Germinal center (tissue), 1 donor: ENCODE measurements at places on chromosomes 12 and 14.

DNA sequence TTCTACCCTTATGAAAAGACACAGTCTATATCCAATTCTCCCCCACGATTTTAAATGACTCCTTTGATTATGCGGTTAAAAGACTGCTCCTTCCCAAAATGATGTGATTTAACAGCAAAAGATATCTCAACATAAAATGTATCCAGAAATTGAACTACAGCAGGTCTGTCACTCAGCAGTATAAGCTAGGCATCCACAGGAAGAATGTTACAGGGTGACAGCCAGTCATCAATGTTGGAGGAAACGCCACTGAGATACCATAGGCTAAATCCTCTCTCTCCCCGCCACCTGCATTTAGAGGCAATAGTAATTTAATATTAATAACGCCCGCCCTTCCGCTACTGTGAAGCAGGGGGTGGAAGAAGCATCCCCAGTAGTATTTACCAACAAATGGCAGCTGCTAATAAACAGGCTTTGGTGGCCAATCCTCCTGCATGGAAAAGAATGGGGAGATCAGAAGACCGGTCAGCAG is 613 bp downstream of the RECQL start:
- no peak for DNase-seq

DNA sequence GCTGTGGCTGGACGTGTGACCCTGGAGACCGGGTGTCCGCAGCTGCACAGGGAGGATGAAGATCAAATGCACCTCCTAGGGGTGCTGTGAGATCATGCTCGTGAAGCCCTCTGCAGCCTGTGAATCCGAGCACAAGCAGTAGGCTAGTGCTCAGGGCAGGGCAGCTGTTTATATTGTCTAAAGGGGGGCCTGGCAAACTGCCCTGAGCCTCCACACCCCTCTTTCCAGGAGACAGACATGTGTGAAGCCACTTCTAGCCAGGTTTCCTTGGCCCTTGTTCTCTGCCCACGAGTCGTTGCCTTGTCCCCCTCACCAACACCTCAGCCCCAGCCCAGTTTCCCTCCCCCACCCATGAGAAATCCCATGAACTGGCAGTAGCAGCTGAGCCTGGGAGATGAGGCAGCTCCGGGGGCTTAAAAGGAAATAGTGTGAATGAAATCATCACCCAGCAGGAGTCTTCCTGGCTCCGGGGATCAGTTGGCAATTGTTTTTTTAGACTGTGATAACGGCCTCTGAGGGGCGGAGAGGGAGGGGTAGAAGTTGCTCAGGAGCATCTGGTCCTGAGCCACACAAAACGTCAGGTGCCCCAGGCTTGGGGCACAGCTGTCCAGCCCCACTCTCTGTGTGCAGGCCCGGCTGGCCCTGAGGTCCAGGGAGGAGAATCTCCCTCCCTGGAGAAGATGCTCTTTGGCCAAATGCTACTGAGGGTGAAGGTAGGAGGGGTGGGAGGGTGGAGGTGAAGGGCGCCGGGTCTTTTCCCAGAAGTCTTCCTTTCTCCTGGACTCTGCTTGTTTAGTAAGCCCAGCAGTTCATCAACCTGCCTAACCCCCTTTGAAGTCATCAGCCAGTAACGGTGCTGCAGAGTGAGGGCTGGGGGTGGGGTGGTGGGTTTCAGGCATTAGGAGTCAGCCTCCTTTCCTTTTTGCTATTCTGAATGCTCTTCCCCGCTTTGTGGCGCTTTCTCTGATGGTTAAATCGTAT is 4.0 kb downstream of the FGF6 start:
- DNase-seq, result no peak

DNA sequence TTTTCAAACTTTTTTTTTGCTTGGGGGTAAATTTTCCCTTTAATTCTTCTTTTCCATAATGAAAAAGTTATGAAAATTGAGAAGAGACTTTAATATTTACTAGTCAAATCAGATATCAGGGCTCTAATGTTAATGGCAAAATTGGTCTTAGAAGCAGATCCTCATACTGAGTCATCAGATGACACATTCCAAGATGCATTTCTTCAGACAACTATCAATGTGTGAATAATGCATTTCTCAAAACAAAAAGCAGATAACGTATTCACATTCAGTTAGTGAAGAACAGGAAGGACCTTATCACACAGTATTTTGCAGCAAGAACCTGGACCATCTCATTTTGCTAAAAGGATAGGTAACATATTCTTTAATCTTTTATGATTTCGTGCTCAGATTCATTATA is 130.7 kb downstream of the GPHN start:
- no peak for DNase-seq

DNA sequence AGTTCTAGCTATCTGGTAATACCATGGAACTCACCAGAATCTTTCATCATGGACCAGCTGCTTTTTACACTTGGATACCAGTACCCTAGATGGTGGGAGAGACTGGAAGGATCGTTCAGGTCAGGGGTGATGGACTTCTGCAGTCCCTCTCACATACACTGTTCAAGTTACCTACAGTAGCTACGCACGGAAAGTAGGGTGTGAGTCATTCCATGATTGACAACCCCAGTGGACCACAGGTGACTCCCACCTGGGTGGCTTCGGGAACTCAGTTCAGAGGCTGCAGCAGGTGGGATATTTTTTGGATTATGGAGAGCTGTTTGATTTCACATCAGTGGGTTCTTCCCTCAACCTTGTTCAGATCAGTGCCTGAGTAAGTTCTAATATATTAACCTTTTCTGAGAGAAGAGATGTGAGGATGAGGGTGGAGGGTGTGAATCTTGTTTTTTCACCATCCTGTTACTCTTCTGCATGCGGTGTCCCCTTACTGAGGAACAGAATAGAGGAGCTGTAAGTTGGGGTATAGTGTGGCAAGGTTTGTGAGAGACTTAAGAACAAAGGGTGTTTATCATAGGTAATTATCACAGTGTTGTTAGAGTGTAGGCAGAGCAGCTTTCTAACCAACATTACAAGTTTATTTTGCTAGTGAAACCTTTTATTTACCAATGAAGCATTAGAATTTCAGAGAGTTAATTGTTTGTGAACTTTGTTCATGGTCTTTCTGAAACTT is 39.6 kb downstream of the PRKCH start:
- DNase-seq, result no peak

GRCh38 chr14:80930095-80930494 is 11.4 kb downstream of the CEP128 start:
- DNase-seq, result no peak

GRCh38 chr12:87382959-87383566 is 646.1 kb downstream of the C12orf50 start:
- DNase-seq, result no peak

- DNase-seq, result no peak
Observed at GRCh38 chr12:124498275-124499189, 68.9 kb downstream of the NCOR2 start.

GRCh38 chr12:54136844-54137580 is 51.8 kb downstream of the SMUG1 start:
- DNase-seq, result no peak

- DNase-seq, result no peak
Observed at GRCh38 chr14:86961106-86961716, 1031.8 kb downstream of the GALC start.

DNA sequence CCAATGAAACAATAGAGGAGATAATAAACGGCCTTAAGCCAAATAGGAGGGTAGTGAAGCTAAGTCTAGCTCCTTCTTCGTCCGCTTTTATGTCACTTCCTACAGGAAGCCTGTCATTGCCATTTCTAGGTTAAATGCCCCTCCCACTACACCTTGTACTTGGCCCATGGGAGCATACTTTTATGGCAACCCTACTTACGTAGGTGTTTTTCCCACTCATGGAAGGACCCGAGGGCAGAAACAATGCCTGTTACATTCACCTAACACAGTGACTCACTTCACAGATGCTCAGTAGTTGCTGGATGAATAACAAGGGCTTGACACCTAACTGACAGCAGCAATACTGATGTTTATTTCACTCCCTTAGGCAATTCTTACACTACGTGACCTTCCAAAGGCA is 44.5 kb downstream of the ALKBH1 start:
- DNase-seq, result no peak

DNA sequence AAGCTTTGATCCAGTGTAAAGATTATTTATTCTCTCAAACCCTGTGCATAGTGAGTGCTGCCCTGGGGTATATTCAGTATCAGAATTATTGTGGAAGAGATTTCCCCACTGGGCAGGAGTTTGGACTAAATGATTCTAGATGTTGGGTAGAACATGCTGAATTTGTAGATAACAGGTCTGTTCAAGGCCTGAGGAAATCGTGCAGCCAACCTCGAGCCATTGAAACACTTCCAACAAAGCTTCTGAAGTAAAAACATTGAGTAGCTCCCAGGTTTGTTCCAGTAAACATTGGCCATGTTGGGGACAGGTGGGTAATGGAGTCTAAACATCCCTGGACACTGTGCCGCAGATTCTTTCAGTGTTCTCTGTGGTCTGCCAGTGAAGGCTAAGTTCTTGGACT is 87.5 kb downstream of the LLPH start:
- no peak for DNase-seq

- no peak for DNase-seq
Observed at GRCh38 chr12:43362910-43363694, 188.9 kb downstream of the ADAMTS20 start.

DNA sequence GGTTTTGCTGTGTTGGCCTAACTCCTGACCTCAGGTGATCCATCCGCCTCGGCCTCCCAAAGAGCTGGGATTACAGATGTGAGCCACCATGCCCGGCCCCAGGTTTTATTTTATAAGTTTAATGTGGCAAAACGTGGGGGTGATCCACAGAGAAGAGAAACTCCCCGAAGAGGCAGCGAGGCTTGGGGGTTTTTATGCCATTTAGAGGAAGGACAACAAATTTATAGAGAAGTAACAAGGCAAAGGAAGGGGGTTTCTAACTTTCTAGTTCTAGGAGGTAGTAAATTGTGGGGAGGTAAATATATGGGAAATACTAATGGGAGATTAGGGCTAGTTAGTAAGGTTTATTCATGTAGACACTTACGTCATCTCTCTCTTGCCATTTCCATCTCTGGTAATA is 17.2 kb upstream of the PHC1 start:
- DNase-seq, result no peak

GRCh38 chr12:48811437-48812090 is 6.7 kb upstream of the CACNB3 start:
- no peak for DNase-seq

DNA sequence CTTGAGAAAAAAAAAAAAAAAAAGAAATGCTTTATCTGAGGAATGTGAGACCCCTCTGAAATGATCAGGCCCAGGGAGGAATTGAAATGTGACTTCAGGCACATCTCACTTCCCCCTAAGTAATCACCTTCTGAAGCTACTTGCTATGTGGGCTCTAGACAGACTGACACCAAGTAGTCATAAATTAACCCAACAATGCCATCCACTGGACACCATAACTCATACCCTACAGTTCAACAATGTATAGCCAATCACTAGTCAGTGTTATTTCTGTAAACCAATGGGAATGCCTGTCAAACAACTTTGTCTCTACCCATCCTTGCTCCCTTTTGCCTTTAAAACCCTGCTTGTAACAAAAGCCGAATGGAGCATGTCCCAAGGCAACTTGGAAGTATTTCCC is 182.7 kb upstream of the TMPO start:
- no peak for DNase-seq
